ENCODE measurements at places on chromosomes 4 and X.

GRCh38 chr4:76385974-76386373 lies 35.0 kb downstream of the CCDC158 start:
- DNase-seq = no peak

- no peak for DNase-seq
Observed at GRCh38 chr4:10569491-10569890, 112.3 kb upstream of the ZNF518B start.

DNA sequence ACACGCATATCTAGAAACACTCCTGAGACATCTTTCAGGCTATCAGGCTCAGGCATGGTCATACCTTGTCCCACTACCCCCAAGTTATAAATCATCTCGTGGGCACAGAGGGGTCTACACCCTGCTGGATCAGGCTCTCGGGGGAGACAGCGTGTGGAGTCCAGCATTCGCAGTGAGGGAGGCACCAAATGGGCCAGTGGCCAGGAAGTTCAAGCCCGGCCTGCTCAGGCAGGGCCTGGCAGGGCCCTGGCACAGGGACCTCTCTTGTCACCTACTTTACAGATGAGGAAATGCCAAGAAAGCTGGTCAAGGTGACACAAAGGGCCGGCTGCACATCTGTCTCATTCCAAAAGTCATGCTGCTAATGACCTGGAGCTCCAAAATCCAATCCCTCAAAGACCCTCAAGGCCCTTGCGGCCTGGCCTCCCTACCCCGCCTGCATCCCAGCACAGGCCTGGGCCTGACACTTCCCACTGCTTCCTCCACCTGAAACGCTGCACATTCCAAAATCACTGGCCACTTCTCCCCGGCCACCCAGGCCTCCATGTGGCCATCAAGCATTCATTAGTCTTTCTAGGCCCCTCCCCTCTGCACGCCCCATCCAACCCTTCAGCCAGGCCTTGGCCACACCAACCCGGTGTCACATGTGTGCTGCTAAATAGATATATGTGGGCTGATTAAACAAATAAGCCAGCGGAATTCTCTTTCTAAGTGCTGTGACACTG lies 35.6 kb downstream of the ACOX3 start:
- no peak for DNase-seq

DNA sequence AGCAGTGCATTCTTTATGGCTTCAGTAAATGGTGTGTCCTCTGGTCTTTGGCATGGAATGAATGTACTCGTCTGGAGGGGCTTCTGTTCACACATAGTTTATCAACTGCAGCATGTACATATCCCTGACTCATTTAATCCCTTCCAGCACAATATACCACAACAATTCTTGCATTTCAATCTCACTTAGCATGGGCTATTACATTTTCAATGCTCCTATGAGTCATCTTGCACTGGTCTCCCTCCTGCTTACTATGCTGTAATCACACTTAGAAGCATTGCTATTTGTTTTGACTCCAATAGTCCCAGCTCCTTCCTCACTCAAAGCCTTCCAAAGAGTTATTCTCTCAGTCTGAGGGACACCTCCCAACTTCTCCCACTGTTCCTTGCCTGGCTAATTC lies 180.9 kb upstream of the NUDT10 start:
- DNase-seq = no peak

- DNase-seq = no peak
Observed at GRCh38 chr4:123116412-123116811, 194.0 kb upstream of the NUDT6 start.

- DNase-seq = no peak
Observed at GRCh38 chr4:3711183-3712111, 54.7 kb upstream of the ADRA2C start.

- no peak for DNase-seq
Observed at GRCh38 chrX:20585782-20586181, 319.1 kb upstream of the RPS6KA3 start.

DNA sequence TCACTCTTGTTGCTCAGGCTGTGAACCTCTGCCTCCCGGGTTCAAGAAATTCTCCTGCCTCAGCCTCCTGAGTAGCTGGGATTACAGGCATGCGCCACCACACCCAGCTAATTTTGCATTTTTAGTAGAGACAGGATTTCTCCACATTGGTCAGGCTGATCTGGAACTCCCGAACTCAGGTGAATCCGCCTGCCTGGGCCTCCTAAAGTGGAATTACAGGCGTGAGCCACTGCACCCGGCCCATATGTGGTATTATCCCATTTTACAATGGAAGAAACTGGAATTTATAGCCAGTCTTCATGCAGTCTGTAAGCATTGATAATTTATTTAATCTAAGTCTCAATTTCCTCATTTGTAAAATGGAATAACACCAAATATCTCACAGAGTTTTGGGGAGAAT lies 161.8 kb downstream of the GABRB1 start:
- DNase-seq = no peak

GRCh38 chr4:186820391-186820891 lies 96.8 kb upstream of the FAT1 start:
- DNase-seq = no peak

GRCh38 chr4:6509587-6509986 lies 37.2 kb upstream of the PPP2R2C start:
- DNase-seq = peak; percentile 78

- DNase-seq = no peak
Observed at GRCh38 chr4:30256116-30256832, 463.9 kb upstream of the PCDH7 start.

DNA sequence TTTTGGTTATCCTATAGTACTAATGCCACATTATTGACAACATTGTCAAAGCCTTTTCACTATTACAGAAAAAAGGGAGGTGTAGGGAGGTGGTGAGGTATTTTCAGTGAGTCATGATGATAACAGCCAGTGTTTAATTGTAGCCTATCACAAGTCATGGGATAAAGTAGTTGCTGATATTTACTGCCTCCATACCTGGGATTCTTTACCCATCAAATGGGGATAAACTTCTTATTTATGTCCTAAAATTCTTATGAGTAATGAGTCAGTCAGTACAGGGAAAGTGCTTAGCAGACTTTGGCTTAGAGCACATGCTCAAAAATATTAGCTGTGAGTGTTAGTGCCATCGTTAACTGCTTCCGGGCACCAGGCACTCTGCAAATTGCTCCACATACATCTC lies 25.7 kb downstream of the ADGRG2 start:
- DNase-seq = no peak

GRCh38 chr4:136002316-136002715 lies 1530.0 kb downstream of the PCDH18 start:
- no peak for DNase-seq

GRCh38 chr4:115664285-115664684 lies 550.9 kb upstream of the NDST4 start:
- no peak for DNase-seq

- DNase-seq = no peak
Observed at GRCh38 chr4:177242651-177243286, 66.9 kb upstream of the NEIL3 start.

GRCh38 chr4:26261405-26261804 lies 59.4 kb upstream of the RBPJ start:
- no peak for DNase-seq

DNA sequence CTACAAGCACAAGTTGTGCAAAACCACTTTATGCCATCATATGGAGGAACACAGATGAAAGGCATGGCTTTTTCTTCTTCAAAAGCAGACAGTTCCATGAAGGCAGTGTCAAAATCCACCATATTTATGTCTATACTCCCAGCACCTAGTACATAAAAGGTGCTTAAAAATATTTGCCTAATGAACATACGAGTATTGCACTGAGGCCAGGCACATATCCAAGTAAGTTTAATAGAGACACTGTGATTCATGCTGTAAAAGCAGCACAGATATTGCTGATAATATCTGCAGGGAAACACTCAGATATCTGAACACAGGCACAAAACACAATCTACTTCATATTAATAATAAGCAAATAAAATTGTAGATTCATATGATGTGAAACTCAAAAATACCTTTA lies 48.1 kb upstream of the CXCL8 start:
- no peak for DNase-seq

- no peak for DNase-seq
Observed at GRCh38 chrX:44775726-44776125, 68.1 kb upstream of the DUSP21 start.

GRCh38 chrX:123590842-123591486 lies 141.9 kb downstream of the THOC2 start:
- DNase-seq = peak; percentile 25

- no peak for DNase-seq
Observed at GRCh38 chr4:70946939-70947338, 44.8 kb downstream of the MOB1B start.

DNA sequence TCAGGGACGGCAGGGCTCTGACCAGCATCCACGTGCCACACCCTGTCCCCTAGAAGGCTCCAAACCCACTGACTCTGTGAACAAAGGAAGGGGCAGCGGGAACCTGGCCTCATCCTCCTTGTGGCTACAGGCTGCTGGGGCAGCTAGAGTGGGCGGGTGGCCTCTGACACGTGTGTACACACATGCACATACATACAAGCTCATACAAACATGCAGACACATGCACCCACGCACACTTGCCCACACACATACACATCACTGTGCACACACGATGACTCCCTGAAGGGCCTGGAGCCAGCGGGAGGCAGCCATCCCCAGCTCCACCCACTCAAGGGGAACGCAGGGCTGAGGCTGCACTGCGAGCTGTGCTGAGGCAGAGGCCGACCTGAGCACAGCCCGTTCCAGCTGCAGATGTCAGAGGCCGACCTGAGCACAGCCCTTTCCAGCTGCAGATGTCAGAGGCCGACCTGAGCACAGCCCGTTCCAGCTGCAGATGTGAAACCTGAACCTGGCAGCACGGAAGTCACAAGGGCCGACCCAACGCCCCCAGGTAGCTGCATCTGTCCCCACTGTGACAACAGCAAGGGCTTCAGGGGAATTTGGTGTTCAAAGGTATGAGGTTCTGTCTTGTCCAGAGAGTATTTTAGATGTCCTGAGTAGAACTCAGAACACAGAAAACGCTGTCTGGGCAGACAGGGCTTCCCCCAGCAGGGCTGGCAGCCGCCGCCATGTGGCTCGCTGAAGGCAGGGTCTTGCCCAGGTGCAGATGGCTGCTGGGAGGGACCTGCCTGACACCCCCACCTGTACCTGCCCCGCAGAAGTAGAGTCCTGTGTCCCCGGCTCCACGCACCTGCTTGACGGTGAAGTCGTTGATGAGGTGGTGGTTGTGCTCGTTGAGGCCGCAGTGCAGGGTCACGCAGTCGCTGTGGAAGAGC lies 33.5 kb downstream of the CTBP1 start:
- DNase-seq = no peak

- DNase-seq = peak; percentile 80
Observed at GRCh38 chrX:97389761-97390192, 506.1 kb downstream of the RPA4 start.

DNA sequence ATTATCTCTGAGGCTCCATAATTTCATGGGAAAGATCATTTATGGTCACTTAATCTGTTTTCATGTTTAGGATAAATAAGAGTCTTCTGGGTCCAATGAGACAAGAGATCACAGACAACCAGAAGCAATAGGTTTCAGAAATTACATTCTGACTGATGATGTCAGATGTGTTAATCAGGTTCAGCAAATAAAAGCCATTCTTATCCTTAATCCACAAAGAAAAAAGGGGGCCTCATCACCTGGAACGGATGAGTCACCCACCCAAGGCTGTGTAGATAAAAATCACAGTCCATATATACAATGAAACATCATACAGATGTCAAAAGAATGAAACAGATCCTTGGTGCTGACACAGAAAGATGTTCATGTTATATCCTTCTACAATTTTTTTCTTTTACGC lies 36.6 kb downstream of the SYTL4 start:
- no peak for DNase-seq

- DNase-seq = peak; percentile 36
Observed at GRCh38 chr4:87465739-87466366, 43.5 kb downstream of the NUDT9 start.

DNA sequence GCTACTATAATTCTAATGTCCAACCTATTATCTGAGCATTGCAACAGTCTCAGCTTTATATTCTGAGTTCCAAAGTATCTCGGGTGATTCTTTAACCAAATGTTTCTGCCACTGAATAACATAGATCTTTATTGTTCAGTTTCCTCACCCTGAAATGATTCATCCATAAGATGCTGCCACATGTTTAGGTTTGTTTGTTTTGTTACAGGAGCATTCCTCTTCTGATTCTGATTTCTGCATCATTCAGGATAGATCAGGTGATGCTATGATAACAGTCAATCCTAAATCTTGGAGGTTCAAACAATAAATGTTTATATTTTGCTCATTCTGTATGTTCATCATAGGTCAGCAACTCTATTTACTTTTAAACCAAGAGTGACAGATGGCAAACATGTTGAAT lies 927.6 kb downstream of the PCDH7 start:
- no peak for DNase-seq

DNA sequence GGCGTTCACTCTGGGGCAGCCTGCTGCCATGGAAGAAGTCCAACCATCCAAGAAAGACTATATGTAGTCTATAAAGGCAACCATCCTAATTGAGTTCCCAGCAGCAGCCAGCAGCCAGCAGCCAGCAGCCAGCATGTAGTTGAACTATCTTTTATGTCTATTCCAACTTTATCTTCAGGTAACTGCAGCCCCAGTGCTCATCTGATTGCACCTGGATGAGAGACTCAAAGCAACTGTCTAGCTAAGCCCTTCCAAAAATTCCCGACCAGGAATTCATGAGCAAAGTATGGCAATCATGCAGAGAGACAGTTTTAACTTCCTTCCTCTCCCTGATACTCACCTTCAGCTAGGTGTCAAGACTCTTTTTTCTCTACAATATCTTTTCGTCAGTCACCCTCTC lies 216.8 kb downstream of the ANTXR2 start:
- DNase-seq = no peak

DNA sequence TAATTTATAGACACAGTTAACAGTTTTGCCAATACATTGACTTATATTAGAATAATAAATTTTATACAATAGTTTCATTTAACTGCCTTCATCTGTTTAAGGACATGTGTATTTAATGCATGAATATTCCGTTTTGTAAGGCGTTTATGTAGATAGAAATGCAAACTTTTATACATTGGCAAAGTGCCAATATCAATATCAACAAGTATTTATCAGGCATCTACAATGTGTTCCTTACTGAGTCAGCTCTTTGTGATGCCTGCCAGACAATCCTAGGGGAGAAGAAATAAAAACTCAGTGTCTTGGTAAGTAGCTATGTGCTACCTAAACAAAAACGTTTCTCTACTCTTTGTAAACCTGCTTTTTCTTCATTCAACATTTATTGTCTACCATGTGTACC lies 1142.2 kb downstream of the C4orf33 start:
- no peak for DNase-seq

DNA sequence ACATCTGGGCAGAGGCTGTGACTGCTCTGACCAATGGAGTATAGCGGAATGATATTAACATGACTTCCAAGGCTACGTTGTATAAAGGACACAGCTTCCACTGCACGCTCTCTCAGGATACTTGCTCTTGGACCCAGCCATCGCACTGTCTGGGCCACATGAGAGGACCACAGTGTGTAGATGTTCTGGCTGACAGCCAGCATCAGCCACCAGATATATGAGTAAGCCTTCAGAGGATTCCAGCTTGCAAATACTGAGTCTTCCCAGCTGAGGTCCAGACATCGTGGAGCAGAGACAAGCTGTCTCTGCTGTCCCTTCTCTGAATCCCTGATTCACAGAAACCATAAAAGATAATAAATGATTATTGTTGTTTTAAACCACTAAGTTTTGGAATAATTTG lies 146.8 kb upstream of the USP9X start:
- DNase-seq = peak; percentile 35

- DNase-seq = no peak
Observed at GRCh38 chr4:181756451-181757095, 486.6 kb upstream of the TENM3 start.
